ENCODE measurements at places on chromosomes 16 and 17. TPM values are rescaled to one million over a fixed set of nuclear protein-coding genes. Genes with fewer than 3 reads are reported as not detected.

SLC16A6 gene
- total RNA-seq = 0.24 TPM

GRCh38 chr16:74480150-74481029 is 59.1 kb upstream of the CLEC18B start:
- peak overlapping the region; percentile 84 for H3K27ac ChIP-seq
- no peak overlapping the region for H3K4me3 ChIP-seq
- H3K4me1 ChIP-seq = peaks cover 39% of the 10 kb centered on the region
- DNase-seq = no peak

DNA sequence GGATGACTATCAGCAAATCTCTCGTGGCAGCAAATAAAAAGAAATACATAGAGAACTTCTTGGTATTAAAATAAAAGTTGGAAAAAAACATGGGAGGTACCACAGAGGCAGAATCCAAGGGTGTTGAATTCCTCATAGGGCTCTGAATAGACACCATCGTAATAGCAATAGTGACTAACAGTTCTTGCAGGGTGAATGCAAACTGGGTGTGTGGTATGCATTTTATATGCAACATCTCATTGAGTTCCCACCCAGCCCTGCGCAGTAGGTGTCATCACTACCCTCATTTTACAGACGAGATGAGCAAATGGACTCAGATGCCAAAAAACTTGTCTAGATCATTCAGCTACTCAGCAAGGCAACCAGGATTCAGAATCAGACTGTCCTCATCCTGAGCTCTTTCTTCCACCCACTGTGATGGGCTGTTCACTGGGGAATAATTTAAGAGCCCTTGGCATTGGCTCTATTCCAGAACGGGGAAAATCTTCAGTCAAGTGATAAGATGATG is 354.6 kb upstream of the CDH11 start:
- H3K36me3 ChIP-seq = no peaks in the 10 kb centered on the region
- H3K4me1 ChIP-seq = no peaks in the 10 kb centered on the region
- no peak overlapping the region for H3K27ac ChIP-seq
- DNase-seq = no peak
- peaks cover 5% of the 10 kb centered on the region for H3K27me3 ChIP-seq
- no peak overlapping the region for H3K4me3 ChIP-seq

DNA sequence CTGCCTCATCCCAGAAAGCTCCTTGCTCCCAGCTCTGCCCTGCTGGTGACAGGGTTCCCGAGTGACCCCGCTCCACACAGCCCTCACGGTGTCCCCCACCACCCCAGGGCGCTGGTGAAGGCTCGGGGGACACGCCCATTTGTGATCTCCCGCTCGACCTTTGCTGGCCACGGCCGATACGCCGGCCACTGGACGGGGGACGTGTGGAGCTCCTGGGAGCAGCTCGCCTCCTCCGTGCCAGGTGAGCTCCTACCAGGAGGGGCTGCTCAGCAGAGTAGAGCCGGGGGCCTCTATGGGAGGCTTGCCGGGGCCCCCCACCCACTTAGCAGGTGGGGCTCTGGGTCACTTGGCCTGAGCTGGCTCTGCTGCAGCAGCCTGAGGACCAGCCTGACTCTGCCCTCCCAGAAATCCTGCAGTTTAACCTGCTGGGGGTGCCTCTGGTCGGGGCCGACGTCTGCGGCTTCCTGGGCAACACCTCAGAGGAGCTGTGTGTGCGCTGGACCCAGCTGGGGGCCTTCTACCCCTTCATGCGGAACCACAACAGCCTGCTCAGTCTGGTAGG is 11.2 kb downstream of the GAA start:
- no peak overlapping the region for H3K27ac ChIP-seq
- no peak overlapping the region for H3K4me3 ChIP-seq
- no peak for DNase-seq
- H3K27me3 ChIP-seq = no peaks in the 10 kb centered on the region

TPSB2 gene
- total RNA-seq = not detected

SMIM5 gene
- 4.4 TPM for total RNA-seq

CYBC1 gene
- 109 TPM for total RNA-seq

DNA sequence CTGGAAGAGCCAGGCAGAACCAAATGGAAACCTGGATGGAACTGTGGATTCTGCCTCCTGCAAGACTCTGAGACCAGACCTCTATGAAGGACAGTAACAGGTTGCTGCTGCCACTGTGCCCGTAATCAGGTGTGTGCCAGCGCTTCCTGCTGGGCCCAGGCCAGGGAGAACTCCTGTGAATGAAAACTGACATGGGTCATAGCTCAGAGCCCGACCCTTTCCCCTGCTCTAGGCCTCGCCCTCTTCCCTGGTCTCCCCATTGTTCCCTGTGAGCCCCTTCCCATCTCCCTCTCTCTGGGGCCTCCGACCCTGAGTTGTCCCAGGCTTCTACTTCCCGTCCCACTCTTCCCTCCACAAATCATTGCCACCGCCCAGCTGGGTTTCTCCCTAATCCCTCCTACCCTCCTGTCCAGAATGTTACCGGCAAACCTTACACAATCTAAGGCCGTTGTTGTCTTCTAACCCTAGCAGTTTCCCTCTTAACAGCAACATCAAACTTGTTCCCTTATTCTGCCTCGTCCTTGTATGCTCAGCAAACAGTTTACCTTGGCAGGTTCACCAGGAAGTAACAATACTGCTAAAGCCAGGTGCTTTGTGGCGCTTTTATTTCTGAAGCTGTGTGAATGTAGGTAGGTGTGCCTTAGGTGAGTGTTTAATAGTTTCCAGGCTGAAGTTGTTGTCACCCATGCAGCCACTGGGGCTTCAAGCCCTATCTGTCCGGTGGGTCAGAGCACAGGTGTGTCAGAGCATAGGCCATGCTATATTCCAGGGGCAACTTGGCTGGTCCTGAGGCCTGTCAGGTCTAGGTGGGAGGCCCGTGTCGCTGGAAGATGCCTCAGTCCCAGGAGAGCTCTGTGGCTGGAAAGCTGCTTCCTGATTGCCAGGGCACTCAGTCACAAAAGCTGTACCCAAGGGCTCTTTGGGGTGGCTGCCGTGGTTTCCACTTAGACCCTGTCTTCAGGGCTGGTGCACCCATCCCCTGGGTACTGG is 32.0 kb downstream of the SMPD3 start:
- peaks cover 12% of the 10 kb centered on the region for H3K4me1 ChIP-seq
- H3K4me3 ChIP-seq = no peak overlapping the region
- H3K27ac ChIP-seq = peak overlapping the region; percentile 88
- H3K27me3 ChIP-seq = peaks cover 3% of the 10 kb centered on the region

DNA sequence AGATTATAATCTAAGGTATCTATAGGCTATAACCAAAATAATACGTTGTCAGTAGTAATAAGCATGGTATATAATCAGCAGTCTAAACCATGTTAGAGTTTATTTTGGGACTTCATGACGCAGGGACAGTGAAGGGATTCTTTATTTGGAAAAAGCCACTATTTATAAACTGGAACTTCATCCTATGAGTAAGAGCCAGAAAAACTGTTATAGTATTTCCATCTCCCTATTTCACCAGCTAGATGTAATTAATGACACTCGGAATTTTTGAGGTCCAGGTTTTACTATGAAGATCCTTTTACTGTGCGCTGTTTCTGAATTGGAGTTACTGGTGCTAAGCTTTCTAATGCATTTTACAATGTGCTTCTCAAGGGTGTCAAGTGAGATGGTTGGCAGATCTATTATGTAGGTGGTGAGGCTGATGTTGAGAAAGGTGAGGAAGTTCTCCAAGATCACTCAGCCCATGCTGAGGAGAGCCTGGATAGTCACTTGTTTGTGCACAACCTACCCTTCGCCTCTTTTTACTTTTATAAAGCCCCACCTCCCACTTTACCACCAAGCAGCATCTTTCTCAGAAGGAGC is 149.3 kb downstream of the MSI2 start:
- no peak for DNase-seq
- no peaks in the 10 kb centered on the region for H3K27me3 ChIP-seq
- H3K4me1 ChIP-seq = peaks cover 49% of the 10 kb centered on the region
- H3K4me3 ChIP-seq = no peak overlapping the region
- H3K36me3 ChIP-seq = peaks cover 4% of the 10 kb centered on the region
- H3K27ac ChIP-seq = peak overlapping the region; percentile 97

DNA sequence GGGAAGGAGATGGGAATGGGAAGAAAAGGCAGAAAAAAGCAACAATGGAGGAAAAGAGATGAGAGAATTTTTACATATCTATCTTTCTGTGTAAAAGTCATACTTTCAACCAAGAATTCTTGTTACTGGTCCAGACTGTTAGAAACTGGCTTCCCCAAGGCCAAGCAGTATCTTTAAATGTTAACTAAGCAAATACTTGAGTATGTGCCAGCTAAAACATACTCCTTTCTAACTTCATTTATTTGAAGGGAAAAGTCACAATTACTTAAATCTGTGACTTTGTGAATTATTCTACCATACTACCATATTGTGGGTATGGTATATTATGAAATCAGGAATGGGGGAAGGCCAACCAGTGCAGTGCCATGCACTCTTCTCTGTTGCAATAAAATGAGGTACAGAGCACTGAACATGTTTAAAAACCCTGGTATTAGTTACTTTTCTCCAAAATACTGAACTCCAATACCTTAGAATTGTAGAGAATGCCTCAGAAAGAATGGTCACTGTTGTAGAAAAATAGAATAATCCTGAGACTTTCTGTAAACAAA is 92.3 kb upstream of the C17orf78 start:
- H3K36me3 ChIP-seq = peaks cover 10% of the 10 kb centered on the region
- DNase-seq = no peak
- H3K4me3 ChIP-seq = no peak overlapping the region
- no peaks in the 10 kb centered on the region for H3K27me3 ChIP-seq
- no peak overlapping the region for H3K27ac ChIP-seq
- peaks cover 3% of the 10 kb centered on the region for H3K4me1 ChIP-seq

GRCh38 chr17:58643147-58643546 is 48.7 kb downstream of the TEX14 start:
- DNase-seq = no peak
- no peaks in the 10 kb centered on the region for H3K36me3 ChIP-seq
- H3K4me1 ChIP-seq = no peaks in the 10 kb centered on the region
- peaks cover 3% of the 10 kb centered on the region for H3K27me3 ChIP-seq
- H3K4me3 ChIP-seq = no peak overlapping the region

GRCh38 chr16:73434621-73435020 is 386.7 kb upstream of the ZFHX3 start:
- peaks cover 51% of the 10 kb centered on the region for H3K27me3 ChIP-seq
- H3K4me3 ChIP-seq = no peak overlapping the region
- no peak for DNase-seq
- no peaks in the 10 kb centered on the region for H3K36me3 ChIP-seq

DNA sequence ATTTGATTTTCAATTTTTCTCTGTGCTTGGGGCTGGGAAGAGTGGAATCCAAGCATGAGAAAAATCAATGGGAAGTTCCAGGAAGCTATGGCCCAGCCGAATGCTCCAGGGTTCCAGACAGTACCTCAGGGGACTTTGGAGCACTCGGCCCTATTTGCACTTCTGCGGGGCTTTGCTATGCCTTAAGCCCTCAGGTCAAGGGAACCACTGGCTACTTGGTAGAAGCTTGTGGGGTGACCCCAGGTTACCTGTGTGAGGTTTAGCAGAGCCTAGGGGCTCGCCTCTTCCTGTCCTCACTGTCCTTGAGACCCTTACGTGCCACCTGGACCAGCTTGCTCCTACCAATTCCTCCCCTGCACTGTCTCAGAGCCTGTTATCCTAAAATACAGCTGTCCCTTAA is 121.3 kb downstream of the MGAT5B start:
- H3K36me3 ChIP-seq = no peaks in the 10 kb centered on the region
- no peak for DNase-seq
- H3K4me3 ChIP-seq = no peak overlapping the region
- peaks cover 4% of the 10 kb centered on the region for H3K27me3 ChIP-seq
- H3K4me1 ChIP-seq = peaks cover 5% of the 10 kb centered on the region

CBFA2T3 gene
- total RNA-seq = 12.9 TPM

- no peaks in the 10 kb centered on the region for H3K36me3 ChIP-seq
- peaks cover 48% of the 10 kb centered on the region for H3K4me1 ChIP-seq
- no peaks in the 10 kb centered on the region for H3K27me3 ChIP-seq
- no peak overlapping the region for H3K27ac ChIP-seq
Observed at GRCh38 chr16:8946544-8946943, 17.2 kb downstream of the USP7 start.

DNA sequence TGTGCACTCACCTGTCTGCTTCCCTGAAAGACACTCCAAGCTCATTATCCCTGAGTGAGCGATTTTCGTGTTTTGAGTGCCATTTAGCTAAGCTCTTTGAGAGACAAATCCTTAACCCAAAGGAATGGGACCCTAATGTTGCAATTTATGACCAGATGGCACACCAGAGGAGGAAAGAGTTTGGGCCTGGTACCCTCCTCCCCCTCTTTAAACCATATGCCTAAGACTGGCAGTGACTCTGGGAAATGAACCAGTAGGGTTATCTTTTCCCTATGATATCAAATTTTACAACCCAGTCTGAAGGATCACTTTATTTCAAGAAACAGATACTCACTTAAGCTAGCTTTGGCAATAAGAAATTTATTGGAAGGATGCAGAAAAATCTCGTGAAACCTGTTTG is 550.4 kb downstream of the TOX3 start:
- H3K4me3 ChIP-seq = no peak overlapping the region
- H3K27me3 ChIP-seq = peaks cover 13% of the 10 kb centered on the region
- H3K27ac ChIP-seq = no peak overlapping the region
- H3K4me1 ChIP-seq = no peaks in the 10 kb centered on the region
- DNase-seq = no peak

DNA sequence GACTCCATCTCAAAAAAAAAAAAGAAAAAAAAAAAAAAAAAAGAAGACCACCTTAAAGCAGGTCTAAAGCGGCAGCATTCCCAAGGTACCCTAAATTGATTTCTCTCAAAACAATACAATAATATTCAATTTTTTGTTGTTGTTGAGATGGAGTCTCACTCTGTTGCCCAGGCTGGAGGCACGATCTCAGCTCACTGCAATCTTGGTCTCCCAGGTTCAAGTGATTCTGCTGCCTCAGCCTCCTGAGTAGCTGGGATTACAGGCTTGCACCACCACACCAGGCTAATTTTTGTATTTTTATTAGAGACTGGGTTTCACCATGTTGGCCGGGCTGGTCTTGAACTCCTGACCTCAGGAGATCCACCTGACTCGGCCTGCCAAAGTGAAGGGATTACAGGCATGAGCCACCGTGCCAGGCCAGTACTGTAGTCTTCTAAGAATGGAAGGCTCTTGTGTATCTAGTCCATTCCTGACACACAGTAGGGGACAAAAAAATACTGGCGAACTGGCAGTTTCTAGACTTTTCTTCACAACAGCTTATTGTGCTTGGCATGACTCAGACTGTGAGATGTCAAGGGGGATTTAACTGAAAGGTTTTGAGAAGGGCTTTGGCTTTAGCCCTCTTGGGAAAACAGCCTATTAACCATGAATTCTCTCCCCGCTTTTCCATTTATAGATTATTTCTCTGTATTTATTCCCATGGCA is 17.3 kb downstream of the CDR2 start:
- no peaks in the 10 kb centered on the region for H3K27me3 ChIP-seq
- no peak for DNase-seq
- H3K27ac ChIP-seq = no peak overlapping the region
- H3K4me1 ChIP-seq = peaks cover 20% of the 10 kb centered on the region
- no peak overlapping the region for H3K4me3 ChIP-seq
- H3K36me3 ChIP-seq = peaks cover 9% of the 10 kb centered on the region

PLXDC1 gene
- total RNA-seq = 3.7 TPM

DNA sequence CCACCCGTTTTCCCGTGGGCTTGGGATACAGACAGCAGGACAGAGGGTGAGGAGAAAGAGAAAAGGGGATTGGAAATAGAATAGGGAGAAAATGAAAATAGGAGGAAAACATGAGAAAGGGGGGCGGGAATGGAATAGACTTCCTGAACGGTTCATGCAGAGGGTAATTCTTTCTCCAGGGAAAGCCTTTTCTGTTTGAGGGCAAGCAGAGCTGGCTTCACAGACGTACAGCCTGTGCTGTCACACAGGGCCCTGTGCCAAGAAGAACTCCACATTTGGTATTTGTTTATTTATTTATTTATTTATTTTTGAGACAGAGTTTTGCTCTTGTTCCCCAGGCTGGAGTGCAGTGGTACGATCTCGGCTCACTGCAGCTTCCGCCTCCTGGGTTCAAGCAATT is 12.0 kb downstream of the MILR1 start:
- no peaks in the 10 kb centered on the region for H3K4me1 ChIP-seq
- DNase-seq = no peak

ABCC11 gene
- total RNA-seq = 0.91 TPM

FOXN1 gene
- total RNA-seq = 0.07 TPM

TPPP3 gene
- total RNA-seq = 17.5 TPM

ITGAD gene
- not detected for total RNA-seq

All from progenitor cell of endocrine pancreas (in vitro differentiated cells).